ENCODE measurements at places on chromosomes 3 and 15.
A peak's percentile ranks its signal among the peaks of the same experiment; 100 is the strongest.

- DNase-seq = no peak
Measured at GRCh38 chr15:39774688-39775267, 7.9 kb downstream of the FSIP1 start.

GRCh38 chr3:70273492-70273891, 38.9 kb downstream of the MDFIC2 start:
- no peak for DNase-seq

DNA sequence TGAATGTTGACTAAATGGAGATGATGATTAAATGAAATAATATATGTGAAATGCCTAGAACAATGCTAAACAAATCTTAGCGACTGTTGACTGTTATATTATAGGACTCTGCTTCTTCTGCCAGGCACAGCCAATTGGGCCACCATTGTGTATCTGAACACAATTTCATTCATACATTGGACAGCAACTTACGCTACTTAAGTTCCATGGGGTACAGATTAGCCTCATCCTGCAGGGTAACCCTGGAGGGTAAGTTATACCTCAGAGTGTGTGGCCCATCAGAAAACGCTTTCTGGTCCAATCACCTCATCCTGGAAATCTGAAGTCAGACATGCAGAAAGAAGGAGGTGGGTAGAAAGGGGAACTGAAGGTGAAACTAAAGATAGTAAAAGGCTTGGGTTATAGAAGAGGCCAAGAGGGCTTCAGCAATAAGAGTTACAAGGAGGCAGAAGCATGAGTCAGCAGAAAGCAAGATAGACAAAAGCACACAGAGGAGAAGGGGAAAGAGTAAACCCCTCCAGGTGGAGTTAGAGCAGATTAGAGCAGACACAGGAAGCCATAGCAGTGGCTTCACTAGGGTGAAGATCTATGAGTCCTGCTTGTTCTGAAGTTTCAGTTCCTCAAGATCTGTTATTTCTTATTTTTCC, 119.3 kb upstream of the SLC24A5 start:
- DNase-seq = no peak

DNA sequence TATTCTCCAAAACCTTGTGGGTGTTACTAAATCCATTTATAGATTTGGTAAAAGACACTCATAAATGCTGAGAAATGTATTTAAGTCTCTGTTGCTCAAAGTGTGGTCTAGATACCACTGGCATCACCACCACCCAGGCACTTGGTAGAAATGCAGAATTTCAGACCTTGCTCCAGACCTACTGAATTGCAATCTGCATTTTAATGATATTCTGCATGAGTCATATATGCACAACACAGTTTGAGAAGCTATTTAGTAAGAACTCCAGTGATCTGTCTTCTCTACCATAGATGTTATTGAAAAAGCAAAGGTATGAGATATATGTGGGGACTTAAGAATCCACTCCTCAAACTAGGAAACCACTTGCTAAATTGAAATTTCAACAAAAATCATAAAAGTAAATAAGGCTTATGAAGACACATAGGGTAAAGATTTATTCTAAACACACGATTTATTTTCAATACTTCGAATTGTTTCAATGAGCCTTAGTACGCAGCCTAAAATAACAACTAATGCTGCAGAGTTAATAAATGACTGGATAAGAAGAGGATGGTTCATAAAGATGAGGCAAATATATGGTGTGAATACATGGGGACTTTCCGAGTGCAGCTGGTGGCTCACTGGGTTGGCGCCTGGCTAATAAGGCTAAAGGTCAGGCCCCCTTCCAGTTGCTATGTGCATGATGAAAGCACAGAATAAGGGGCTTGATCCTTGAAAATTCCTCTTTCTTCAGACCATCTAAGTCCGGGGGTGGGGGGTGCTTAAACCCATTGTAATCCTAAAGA, 813.3 kb downstream of the NR2F2 start:
- no peak for DNase-seq

GRCh38 chr15:70362350-70362749, 264.6 kb upstream of the TLE3 start:
- DNase-seq = no peak

GRCh38 chr15:78082106-78082742, 4.7 kb upstream of the TBC1D2B start:
- no peak for DNase-seq

DNA sequence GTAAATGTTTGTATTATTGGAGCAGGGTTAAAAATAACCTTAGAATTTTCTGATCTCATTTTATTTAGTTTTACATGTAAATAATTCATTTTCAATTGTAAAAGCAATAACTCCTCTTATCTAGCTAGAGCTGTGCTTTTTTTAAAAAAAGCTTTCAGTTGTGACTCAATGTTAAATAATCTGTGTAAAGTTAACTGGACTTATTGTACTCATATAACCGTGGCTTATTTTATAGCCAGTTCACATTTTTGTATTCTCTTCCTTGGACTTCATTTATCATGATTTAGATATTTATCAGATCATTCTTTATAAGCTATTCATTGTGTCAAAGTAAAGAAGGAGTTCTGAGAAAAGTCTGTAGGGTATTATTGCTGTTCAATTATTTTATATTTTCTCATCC, 435.6 kb downstream of the CADM2 start:
- DNase-seq = no peak

GRCh38 chr3:113498221-113499005, 16.5 kb downstream of the SPICE1 start:
- DNase-seq = no peak

GRCh38 chr3:47985381-47985780, 30.8 kb downstream of the MAP4 start:
- no peak for DNase-seq

DNA sequence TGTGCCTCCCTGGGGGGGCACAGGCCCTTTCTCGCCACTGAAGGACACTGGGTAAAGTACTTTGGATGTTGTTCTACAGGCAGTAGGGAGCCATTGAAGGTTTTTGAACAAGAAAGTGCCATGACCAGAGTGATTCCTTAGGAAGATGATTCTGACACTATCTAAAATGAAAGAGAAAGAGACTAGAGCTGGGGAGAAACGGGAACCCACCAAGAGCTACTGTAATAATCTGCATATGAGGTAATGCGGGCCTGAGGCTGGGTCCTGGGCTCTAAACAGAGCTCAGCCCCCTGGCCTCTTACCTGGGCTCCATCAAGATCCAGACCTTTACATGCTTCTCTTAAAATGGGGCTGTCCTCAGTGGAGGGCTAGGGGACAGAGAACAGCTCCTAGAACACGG, 24.9 kb downstream of the GRK7 start:
- DNase-seq = no peak

DNA sequence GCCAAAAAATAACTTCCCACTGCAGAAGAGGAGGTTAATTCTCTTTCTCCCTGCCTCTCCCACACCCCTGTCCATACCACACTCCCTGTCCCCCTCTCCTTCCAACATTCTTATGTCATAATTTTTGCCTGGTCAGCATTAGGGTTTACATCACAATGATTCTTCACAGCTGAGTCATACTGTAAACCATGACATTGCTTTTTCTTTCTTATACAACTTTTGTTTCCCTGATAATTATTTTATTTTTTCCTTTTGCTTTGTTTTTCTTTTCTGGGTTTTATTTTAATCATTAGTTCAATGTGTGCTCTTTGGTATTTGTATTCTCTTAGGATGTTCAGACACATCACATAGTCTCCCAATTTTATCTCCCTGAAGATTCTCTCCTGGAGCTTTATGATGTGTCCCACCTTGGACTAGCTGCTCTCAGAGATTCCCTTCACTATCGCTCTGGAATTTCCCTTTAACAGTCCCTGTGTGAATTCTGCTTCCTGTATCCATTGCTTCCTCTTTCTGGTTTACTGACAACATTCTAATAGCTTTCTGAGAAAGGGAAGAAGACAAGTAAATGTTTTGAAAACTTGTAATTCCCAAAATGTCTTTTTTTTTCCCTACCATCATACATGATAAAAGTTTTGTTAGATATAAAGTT, 70.7 kb downstream of the SOX2 start:
- no peak for DNase-seq

- DNase-seq = peak; percentile 23
Measured at GRCh38 chr15:51776952-51777569, 25.7 kb downstream of the TMOD2 start.

GRCh38 chr3:117696851-117697407, 987.4 kb downstream of the TUSC7 start:
- DNase-seq = no peak

- no peak for DNase-seq
Measured at GRCh38 chr3:174857301-174857700, 1.8 kb upstream of the NAALADL2 start.

DNA sequence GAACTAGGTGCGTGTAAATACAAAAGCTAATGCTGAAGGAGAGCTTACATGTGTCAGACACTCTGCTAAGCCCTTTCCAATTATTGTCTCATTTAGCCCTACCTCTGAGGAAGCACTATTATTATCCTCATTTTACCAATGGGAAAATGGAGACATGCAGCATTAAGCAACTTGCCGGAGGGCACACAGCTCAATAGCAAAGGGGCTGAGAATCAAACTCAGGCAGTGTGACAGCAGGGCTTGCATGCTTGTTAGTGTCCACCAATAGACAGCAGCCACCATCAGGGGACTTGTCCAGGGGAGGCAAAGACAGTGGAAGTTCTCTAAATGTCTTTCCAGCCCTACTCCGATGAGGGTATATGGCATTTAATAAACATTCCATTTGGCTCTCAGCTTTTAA, 548.6 kb downstream of the MAGI1 start:
- DNase-seq = no peak

DNA sequence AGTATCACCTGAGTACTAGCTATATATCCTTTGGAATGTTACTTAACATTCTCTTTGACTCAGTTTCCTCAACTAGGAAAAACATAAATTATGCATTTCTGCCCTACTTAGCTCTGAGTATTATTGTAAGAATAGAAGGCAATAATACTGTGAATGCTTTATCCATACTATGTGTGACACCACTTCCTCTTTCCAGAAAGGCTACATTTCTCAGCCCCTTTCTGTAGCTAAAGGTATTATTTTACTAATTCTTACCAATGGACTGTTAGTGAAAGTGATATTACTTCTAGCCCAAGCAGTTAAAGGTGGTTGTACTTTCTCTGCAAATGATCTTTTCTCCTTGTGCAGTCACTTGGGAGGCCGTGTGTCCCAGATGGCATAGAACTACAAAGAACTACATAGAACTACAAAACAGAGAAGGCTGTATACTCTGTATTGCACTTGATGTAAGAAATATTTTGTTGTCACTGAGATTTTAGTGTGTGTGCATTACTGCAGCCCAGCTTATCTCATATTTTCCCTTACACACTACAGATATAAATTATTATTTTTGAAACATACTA, 35.1 kb downstream of the MYH15 start:
- no peak for DNase-seq

GRCh38 chr3:59746585-59746984, 696.8 kb upstream of the CFAP20DC start:
- no peak for DNase-seq

- DNase-seq = no peak
Measured at GRCh38 chr3:179376474-179376873, 29.0 kb downstream of the MFN1 start.

DNA sequence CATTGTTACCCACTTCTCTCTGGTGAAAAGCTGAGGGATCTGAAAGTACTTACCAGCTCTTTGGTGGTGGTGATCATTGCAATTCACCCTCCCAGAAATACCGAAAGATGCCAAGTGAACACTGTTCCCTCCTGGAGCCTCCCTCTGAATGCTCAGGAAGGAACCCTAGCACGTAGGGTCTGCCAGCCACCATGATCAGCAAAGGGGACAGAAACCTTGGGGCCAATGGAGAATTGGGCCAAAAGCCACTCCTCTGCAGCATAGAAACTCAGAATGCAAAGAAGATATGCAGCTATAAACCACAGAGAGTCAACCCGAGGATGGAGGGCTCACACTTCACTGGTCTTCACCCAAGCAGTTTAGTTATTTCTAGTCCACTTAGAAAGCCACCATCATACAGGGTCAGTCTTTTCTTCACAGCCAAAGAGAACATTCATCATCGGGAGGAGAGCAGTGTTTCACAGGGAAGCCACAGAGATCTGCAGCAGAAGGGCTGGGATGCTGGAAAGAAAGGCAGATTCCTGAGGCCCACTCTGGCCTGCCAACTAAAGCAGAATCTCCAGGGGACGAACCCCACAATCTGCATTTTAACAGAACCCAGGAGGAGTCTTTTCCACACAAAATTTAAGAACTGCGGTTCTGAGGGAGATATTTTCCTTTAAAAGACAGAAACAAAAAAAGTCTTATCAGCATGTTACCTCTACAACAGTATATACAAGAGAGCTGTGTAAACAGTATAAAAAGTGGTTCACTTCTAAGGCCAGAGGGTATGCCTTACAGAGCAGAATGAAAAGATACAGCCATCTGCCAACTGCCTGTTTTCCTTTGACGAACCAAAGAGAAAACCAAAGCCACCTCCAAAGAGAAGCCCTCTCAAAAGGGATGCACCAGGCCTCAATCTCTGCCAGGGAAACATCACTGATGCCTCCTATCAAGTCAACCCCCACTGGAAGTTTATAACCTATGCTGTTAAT, 11.3 kb downstream of the TBC1D2B start:
- no peak for DNase-seq

DNA sequence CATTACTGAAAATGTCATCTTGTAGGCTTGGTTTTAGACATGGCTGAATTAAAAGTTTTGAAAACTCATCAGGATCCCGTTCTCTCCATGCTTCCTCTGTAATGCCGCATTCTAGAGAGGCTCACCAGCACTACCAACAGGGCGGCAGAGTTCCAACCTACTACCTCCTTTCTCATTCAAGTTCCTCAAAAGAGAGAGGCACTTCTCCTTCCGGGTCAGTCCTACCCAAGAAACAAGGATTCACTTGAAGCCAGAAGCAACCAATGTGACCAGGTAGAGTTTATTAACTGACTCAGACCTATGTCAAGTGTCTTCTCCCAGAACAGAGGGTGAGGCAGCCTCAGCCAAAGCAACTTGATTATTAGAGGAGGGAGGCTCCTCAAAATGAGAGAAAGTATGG, 59.8 kb upstream of the GYG1 start:
- DNase-seq = no peak

- no peak for DNase-seq
Measured at GRCh38 chr15:34813446-34814190, 18.3 kb upstream of the ACTC1 start.

DNA sequence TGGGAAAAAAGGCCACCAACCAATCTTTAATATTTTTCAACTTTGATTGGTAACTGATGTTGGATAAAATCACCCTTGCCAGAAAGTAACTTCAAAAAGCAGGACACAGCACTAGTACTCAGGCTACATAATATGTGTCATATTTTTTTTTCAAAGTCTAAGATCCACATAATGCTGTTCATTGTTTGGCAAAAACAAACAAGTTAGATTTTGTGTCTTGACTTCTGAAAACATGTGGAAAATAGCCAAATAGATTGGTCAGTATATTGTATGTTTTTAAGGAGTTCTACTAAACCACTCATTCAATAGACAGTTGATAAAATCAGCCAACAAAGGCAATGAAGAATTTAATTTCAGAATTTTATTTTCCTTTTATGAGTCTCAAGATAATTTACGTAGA, 111.7 kb upstream of the CCDC54 start:
- DNase-seq = no peak
